Heart right ventricle (tissue), 16 donors: ENCODE measurements at places on chromosomes 1 and 21.

DNA sequence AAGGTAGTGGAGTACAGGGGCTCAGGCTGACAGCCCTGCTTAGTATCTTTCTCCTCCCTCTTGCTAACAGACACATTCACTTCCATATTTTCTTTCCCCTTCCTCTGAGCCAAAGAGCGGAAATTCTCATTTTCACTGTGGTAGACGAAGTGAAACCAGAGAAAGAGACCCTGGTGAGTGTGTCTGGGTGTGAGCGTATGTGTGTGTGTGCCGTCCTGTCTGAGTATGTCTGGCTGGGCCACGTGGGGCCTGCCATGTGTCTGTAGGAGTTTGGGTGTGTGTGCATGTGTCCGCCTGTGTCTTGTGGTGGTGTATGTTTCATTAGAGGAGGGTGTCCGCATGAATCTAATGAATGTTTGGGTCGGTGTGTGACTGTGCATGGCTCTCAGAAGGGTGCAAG is 1.7 kb downstream of the COL8A2 start:
- H3K4me3 ChIP-seq = no peak overlapping the region
- no peaks in the 10 kb centered on the region for H3K36me3 ChIP-seq
- H3K27ac ChIP-seq = no peak overlapping the region

DNA sequence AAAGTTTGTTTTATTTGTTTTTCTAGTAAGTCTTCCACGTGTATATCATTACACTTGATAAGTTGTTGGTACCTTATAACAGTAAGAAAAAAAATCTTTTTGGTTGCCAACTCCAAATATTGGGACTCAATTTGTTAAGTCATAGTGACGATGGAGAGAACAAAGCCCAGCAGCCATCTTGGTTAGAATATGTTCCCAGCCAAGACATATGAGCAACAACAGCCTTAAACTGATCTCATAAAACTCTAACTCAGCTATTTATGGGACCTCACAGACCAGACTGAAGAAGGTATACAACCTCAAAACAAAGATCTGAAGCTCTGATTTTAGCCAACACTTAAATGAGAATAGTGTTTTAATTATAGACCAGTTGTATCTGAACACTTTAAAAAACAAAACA is 281.3 kb downstream of the VAV3 start:
- H3K27ac ChIP-seq = no peak overlapping the region
- no peaks in the 10 kb centered on the region for H3K36me3 ChIP-seq
- H3K4me3 ChIP-seq = no peak overlapping the region
- no peak for DNase-seq
- H3K4me1 ChIP-seq = no peaks in the 10 kb centered on the region
- no peaks in the 10 kb centered on the region for H3K27me3 ChIP-seq

DNA sequence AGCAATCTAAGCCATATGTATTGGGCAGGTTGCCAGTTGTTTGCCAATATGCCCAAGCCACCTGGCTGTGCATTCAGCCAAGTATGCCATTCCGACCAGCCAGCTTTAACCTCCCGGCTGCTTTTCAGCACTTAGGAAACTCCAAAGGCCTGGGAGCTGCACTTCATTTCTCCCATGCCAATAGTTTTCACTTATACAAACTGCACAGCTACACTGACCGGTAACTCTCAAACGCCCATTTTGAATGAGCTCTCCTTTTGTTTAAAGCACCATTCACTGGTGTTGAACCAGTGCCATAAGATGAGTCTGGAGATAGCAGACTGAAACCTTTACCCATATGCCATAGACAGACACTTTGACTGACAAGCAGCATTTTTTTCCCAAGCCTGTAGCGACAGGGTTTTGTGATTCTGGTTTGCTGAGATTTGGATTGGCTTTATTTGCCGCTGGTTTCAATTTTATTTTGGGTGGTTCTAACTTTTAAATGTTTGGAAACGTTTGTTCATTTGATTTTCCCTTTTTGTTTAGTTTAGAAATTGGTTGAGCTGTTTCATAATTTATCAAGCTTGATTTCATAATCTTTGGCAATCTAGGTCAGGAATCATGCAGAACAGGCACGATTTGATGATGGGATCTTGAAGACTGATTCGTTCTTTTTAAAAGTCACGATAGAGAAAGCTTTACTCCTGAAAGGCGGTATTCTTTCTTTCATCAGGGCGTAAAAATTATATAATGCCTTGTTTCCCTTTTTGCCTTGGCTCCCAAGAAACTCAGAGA is 144.6 kb downstream of the NFIA start:
- no peak overlapping the region for H3K27ac ChIP-seq
- H3K27me3 ChIP-seq = no peaks in the 10 kb centered on the region
- no peak overlapping the region for H3K4me3 ChIP-seq
- no peak for DNase-seq
- H3K36me3 ChIP-seq = no peaks in the 10 kb centered on the region

DNA sequence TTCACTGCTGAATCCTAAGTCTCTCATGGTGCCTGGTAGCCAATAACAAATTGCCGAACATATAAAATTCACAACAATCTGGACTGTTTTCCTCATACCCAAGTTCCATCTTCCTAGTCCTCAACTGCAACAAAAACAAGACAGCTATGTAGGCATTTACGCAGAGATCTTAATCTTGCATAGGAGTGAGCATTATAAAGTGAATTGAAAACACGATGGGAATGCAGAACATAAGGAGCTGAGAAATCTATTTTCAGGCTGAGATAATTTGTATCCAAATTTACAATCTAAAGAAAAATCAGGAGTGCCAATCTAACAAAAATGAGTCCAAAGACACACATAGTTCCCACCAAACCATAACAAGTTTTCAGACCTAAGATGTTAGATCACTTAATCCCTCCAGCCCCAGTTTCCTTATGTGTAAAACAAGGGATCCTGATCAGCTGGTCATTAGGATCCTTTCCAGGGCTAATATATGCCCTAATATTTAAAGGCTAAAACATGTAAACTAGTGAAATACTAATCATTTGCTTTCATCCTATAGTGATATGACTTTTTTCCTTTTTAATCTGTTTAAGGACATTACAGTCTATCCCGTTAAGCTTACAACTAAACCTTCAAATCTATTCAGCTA is 1.9 kb downstream of the SLC16A1 start:
- DNase-seq = no peak
- no peaks in the 10 kb centered on the region for H3K36me3 ChIP-seq
- peaks cover 49% of the 10 kb centered on the region for H3K4me1 ChIP-seq
- H3K27me3 ChIP-seq = no peaks in the 10 kb centered on the region

DNA sequence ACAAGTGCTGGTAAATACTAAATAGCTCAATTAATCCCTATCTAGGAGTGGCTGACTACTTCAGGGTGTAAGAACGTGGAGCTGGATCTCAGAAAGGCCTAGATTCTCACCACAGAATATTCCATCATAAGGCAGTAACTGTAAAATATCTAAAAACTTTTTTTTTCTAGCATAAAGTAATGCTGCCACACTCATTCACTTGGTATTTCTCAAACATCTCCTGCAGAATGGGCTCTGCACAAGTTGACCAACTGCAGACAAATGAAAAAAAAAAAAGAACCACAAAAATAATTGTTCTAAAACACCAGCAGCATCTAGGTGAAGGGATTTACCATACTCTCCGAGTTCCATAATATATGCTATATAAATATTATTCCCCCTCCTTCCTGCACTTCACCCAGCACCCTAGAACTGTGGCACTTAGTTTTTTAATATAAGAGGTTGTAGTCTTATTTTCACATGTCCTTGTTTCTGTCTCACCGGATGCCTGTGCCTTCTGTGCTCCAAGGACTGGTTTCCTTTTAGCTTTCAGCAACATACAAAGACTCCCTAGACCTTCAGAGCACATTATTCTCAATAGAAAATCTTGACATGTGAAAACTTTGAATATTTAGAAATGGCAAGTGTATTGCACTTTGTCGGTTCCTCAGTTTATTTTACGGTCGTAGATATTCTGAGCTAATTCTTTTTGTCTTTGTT is 8.9 kb downstream of the VSIG8 start:
- no peaks in the 10 kb centered on the region for H3K36me3 ChIP-seq
- H3K4me1 ChIP-seq = peaks cover 13% of the 10 kb centered on the region
- no peak overlapping the region for H3K27ac ChIP-seq
- DNase-seq = no peak
- peak overlapping the region; percentile 96 for H3K4me3 ChIP-seq
- H3K27me3 ChIP-seq = no peaks in the 10 kb centered on the region
